Stimulated activated CD4-positive, alpha-beta T cell treated with anti-CD3 and anti-CD28 coated beads, Interleukin-1b, Interleukin-23, amount 100 ng/mL, for 4 hours (primary cell): ENCODE measurements at places on chromosomes 6 and 20.
A peak's percentile ranks its signal among the peaks of the same experiment; 100 is the strongest.

GRCh38 chr6:34084591-34085290, 61.1 kb downstream of the GRM4 start:
- DNase-seq: no peak

GRCh38 chr6:111795558-111795957, 77.7 kb downstream of the FYN start:
- DNase-seq: no peak

- no peak for DNase-seq
Observed at GRCh38 chr6:138977646-138978167, 10.3 kb downstream of the REPS1 start.

DNA sequence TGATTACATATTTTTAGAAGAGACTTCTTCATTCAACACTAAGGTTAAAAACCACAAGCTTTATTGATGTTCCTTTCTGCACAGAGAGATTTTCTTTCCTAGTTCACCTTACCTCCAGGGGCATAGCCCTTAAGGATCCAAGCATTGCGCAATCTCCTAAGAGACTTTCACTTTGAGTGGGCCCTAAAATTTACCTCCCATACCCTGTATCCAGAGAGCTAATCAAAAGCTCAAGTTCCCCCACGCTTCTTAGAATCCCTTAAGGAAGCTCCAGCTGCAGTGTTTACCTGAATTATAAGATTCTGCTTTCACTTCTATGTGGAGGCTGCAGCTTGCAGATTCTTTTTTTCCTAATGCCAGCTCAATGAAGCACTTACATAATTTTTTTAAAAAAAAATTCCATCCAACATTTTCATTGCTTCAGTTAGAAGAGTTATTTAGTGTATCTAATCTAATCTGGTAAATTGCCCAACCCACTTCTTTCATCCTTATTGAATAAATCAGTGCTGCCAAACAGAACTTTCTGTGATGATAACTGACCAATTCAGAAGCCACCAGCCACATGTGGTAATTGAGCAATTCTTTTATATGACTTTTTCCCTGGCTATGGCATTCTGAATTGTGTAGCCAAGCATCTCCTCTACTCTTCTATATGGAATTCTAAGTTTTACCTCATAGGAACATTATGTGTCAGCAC, 24.6 kb upstream of the SPTLC3 start:
- no peak for DNase-seq

DNA sequence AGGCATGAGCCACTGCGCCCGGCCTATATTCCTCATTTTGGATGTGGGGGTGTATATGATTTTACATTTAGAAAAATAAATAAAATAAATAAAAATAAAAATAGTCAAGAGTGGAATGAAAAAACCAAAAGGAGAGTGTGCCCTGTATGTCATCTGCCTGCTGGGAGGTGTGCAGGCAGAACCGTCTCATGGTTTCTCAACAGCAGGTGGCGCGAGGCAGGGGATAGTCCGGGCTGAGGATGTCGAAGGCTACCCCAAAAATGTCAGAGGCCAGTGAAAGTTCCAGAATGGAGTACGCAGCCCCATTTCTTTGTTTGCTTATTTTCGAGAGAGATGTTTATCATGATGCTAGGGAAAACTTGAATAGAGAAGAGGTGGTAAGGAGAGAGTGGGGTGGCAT, 16.4 kb upstream of the KIF16B start:
- no peak for DNase-seq

- no peak for DNase-seq
Observed at GRCh38 chr6:161227004-161227960, 46.6 kb downstream of the AGPAT4 start.

DNA sequence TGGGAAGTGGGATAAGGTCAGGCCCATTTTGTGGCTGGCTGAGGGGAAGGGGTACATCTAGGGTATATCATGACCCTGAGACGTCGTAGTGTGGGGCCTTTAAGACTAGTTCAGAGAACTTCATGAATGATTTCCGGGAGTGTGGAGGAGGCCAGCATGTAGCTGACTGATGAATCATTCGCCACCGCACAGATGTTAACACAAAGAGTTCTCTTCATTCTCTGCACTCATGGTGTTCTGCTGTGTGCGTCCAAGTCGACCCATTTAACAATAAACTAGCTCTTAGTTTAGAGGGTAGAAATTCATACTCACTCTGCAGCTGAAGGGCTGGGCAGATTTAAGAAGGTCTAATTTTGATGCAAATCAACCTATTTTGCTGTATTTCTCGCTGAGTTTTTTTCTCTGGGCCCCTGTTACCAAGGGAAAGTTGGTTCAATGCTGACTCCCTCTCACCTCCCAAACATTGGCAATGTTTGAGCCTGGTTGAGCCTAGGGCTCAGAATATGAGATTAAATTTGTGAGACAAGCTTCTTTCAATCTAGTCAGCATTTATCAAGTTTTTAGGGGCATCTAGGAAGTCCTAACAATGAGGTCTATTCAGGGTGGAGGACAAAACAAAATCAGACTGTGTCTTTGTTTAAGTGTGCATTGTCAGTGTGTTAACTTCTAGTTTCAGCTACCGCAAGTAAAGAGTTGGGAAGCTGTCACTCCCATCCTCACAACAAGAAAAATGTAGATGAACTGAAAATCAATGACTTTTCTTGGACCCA, 106.8 kb upstream of the CBLN4 start:
- no peak for DNase-seq

GRCh38 chr6:166223079-166223478, 55.4 kb upstream of the TBXT start:
- DNase-seq: no peak

- no peak for DNase-seq
Observed at GRCh38 chr6:157614026-157614568, 208.9 kb upstream of the SNX9 start.

DNA sequence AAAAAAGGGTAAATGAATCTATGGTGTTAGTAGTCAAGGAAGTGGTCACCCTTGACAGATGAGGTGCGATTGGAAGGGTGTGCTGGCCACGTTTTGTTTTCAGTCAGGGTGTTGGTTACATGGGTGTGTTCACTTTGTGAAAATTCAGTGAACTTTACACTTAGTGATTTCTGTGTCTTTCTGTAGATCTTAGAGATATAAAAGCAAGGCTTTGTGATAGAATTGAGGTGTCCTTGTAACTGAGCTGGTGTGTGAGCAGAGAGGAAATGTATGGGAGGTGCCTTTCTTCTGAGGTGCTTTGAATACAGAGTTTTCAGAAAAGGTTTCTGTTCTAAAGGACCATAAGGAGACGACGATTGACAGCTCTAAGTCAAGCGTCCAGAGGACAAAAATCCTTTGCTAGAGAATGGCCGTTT, 90.5 kb downstream of the SAMD3 start:
- no peak for DNase-seq

DNA sequence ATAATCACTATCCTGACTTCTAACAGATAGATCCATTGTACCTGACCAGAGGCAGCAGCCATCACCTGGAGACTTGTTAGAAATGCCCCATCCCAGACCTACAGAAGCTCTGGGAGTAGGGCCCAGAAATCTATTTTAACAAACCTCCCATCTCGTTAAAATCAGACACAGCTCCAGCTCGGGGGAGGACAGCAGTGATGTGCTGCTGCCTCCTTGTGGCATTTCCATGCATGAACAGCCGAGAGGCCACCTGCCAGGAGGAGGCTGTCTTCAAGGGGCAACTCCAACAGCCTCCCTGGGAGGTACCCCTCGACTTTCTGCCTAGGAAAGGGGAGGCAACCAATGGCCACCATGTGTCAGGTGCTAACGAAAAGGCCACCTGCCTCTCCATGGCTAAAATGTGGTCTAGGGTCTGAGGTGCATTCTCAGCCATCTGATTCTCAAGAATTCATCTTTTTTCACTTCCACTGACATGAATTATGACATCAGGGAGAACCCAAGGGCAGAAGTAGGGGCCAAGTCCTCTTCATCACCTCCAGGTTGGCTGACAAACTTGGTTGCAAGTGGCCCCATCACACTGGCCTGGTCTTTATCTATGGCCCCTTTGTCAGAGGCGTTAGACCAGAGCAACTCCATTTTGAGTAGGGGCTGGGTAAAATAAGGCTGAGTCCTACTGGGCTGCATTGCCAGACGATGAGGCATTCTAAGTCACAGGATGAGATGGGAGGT, 12.2 kb upstream of the KCNK15 start:
- DNase-seq: peak; percentile 31

GRCh38 chr20:36091561-36092397, 62.8 kb upstream of the EPB41L1 start:
- no peak for DNase-seq

GRCh38 chr20:58028123-58028522, 200.3 kb downstream of the ANKRD60 start:
- no peak for DNase-seq

DNA sequence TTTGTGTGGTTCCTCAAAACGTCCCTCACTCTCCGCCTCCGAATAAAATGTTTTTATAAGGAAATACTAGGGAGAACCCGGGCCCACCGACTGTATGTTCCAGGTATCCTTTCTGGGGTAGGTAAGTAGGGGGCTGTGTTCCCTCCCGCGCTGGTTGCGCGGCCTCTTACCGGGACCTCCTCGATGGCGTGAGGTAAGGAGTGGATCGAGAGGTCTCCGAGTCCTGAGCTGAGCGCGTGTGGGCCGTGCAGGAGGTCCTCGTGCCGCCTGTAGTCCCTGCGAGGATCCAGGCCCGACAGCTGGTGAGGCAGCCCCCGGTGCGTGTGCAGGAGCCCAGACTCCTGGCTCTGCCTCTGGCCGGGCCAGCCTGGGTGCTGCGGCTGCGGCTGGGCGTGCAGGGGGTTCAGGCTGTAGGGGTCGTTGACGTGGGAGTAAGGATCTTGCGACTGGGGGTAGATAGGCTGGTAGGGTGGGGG, 5.1 kb downstream of the TFAP2A start:
- no peak for DNase-seq

- DNase-seq: no peak
Observed at GRCh38 chr6:123226398-123226797, 230.4 kb downstream of the CLVS2 start.

- DNase-seq: no peak
Observed at GRCh38 chr6:34648806-34649205, 47.8 kb downstream of the ILRUN start.

DNA sequence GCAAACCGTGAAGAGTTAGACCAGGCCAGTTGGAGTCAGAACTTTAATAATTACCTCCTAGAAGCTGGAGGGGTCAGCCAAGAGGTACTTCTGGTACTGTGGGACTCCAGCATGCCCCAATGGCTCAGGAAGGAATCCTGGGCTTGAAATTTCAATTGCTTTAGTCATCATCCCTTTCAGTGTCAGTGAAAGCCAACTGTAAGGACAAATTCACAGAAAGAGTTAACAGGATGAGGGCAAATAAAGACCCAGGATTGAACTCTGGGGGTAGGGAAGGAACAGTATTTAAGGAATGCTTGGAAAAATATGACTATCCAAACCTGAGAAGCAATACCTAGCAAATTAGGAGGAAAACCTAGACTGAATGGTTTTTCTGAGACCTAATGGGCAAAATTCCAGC, 735.1 kb upstream of the MARCKS start:
- DNase-seq: no peak

DNA sequence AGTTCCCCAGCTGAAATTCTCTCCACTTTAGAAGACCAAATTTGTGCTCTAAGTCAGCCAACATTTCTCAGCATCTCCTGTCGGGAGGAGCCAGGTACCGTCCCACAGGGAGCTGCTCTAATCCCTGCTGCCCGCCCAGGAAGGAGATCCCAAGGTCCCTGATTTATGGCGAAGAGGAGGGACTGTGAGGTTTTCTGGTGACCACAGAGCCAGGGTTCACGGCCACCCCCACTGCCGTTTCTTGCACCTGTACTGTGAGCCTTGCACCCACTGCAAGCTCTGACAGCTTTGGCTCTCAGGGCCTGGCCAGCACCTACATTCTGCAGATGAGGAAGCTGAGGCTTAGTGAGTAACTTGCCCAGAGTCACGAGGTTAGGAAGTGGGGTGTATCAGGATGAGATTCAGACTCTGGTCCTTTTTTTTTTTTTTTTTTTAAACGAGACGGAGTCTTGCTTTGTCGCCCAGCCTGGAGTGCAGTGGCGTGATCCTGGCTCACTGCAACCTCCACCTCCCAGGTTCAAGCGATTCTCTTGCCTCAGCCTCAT, 34.9 kb downstream of the FOXC1 start:
- DNase-seq: no peak

DNA sequence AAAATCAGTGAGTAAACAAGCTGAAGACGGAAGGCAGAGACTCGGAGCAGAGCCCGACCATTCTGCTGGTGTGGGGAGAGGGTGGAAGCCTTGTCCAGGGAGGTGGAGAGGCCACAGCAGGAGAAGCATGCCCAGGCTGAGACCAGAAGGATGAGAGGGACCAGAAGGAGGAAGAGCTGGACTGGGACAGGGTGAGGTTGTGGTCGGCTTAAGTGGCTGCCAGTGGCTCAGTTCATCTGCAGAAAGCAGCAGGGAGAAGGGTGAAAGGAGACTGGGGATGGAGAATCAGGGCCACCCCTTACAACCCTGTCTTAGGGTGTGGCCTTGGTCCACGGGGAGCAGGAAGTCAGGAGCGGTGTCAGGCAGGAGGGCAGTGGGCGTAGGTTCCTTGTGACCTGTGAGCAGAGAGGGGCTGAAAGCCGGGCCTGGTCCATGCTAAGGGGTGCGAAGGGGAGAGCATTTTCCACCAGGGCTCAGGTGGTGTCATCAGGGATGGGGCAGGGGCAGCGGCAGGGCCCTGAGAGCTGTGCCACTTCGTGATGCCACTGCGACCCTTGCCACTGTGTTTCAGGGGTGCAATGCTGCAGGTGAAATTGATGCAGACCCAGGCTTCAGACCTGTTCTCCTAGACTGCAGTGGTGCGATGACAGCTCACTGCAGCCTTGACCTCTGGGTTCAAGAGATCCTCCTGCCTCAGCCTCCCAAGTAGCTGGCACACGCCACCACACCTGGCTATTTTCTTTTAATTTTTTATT, 81.1 kb downstream of the TTLL2 start:
- no peak for DNase-seq

GRCh38 chr20:19603376-19603750, 154.7 kb upstream of the RIN2 start:
- no peak for DNase-seq

DNA sequence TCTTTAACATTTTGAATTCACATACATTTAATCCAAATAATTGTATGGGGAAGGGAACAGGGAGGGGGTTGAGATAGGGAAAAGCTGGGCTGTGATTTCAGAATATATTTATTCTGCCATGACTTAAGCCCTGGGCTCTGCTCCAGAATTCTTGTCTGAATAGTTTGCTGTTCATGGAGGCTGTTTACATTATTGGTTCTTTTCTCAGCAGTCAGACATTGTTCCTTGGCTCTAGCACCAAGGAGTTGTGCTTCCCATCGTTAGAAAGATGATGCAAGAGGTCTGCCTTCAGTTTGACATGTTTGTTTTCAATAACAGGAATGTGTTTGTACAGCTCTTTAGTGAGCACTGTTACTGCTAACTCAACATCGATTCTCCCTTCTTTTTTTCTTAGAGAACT, 198.8 kb upstream of the CDYL start:
- DNase-seq: no peak

- no peak for DNase-seq
Observed at GRCh38 chr6:32716396-32716795, 24.8 kb upstream of the HLA-DQA2 start.

GRCh38 chr6:143549221-143549948, 37.9 kb upstream of the FUCA2 start:
- DNase-seq: no peak
